Glutamatergic neuron (in vitro differentiated cells): ENCODE measurements at places on chromosomes 5 and 9. TPM values are rescaled to one million over a fixed set of nuclear protein-coding genes. Genes with fewer than 3 reads are reported as not detected.
A peak's percentile ranks its signal among the peaks of the same experiment; 100 is the strongest.

Gene CDK7
- 17.0 TPM for total RNA-seq

DNA sequence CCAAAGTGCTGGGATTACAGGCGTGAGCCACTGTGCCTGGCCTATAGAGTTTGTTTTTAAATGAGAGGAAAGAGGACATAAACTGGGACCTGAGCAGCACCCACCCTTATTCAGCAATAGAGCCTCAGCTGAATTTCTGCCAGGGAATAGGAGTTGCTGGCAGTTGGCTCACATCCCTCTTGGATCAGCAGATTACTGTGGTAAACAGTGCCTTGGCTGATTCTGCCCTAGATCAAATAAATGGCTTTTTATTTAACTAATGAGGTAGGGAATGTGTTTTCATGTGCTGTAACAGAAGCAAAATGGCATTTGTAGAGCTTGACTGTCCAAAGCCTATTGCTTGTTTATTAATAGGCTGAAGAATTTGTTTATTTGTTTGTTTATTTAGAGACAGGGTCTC is 2.1 kb downstream of the ARHGEF37 start:
- DNase-seq, result no peak

DNA sequence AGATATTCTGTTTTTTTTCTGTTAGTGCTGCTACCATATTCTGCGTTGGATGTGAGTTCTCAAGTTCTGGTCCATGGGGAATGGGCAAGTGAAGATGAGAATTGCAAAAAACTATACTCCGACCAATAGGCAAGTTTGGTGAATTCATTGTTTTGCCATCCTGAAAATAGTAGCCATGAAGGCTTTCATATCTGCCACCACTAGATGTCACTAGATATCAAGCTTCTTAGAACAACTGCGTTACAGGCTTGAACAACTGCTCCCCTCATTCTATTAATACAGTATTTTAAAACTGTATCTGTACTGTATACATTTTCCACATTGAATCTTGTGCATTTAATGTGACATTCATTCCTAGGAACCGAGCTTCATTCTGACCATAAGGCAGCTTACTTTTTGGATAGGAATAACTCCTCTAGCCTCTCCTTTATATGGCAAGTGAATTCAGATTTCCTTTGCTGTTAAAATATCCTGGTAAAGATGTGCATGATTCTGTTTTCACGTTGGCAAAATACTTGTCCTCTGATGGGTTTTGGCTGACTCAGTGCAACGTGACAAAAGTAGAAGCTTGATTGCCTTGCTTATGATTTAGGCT is 163.6 kb downstream of the SREK1 start:
- no peak for DNase-seq

Gene CCDC192
- not detected for total RNA-seq

Gene STKLD1
- 2.6 TPM for total RNA-seq

Gene MYORG
- total RNA-seq, result 4.6 TPM

DNA sequence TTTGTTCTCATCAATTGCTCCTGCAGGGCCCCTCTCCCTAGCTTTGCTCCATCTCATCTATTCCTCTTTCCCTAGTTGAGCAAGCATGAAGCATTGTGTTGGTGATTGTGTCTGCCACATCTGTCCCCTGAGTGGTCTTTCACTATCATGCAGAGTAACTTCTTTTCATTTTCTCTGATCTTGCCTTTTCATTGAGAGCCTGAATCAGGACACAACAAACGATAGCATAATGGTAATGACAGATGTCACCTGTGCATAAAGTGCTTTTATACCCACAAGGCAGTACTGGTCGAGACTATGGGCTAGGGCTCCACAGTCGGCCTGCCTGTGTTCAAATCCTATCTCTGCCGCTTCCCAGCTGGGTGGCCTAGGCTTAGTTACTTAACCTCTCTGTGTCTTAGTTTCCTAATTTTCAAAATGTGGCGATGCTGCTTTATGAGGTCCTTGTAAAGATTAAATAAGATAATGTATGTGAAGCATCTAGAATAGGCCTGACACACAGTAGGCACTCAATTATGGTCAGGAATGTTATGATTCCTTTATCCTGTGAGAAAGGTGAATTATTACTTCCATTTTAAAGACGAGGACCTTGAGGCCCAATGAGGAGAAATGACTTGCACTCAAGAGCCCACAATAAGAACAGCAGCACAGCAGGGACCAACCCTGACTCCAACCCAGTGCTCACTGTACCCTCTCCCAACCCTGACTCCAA is 137.1 kb upstream of the ZNF618 start:
- DNase-seq, result no peak

- DNase-seq, result peak; percentile 72
Measured at GRCh38 chr9:134778841-134779411, 101.7 kb upstream of the FCN2 start.

DNA sequence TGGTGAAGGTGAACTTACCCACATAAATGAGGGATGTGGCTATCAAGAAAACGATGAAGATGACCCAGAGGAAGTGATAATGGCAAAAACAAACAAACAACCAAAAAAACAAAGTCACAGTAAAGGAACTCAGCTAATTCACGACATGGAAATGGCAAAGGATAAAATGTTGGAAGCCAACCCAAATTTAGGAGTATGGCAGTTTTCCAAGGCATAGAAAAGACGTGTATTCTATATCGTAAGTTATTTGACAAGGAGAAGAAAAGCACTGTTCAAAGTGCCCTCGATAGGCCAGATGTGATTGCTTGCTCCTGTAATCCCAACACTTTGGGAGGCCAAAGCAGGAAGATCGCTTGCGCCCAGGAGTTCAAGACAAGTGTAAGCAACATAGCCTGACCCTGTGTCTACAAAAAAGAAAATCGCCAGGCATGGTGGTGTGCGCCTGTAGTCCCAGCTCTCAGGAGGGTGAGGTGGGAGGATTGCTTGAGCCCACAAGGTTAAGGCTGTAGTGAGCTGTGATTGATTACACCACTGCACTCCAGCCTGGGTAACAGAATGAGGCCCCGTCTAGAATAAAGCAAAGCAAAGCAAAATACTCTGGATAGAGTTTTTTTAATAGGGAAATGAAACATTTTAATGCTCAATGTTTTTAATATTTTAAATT is 138.0 kb downstream of the SMARCA2 start:
- DNase-seq, result no peak

DNA sequence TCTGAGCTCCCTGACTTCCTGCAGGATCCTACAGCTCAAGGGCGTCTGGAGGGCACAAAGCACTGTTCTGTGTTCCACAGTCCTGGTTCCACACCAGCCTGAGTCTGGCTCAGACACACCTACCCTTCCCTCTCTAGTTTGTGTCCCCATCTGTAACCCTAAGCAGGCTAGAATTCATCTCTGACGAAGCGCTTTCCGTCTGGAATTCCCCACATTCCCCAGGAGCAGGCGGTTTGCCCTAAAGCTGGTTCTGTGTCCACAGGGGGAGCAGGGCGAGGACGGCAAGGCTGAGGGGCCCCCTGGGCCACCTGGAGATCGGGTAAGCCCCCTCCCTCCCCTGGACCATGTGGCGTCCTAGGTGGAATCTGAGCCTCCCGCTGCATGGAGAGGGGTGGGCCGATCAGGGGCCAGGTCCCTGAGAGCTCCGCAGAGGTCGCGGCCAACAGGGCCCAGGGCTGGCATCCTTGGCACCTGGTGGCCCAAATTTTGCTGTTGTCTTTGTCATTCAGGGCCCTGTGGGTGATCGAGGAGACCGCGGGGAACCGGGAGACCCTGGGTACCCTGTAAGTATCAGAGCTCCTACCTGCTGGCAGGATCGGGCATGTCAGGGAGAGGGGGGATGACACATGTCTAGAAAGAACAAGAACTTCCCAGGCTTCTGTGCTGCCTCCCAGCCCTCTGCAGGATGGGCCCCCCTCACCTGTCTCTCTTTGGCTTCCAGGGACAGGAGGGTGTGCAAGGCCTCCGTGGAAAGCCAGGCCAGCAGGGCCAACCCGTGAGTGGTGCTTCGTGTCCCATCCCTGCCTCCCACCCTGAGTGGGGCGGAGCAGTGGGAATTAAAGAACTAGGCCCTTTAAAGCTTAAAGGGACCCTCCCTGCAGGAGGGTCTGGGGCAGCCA is 34.5 kb upstream of the ORM1 start:
- DNase-seq, result peak; percentile 16

- DNase-seq, result no peak
Measured at GRCh38 chr5:56525113-56525512, 290.2 kb upstream of the MAP3K1 start.

- DNase-seq, result no peak
Measured at GRCh38 chr5:65334077-65334476, 147.6 kb downstream of the ADAMTS6 start.

Gene GAS1
- total RNA-seq, result 6.1 TPM

- DNase-seq, result no peak
Measured at GRCh38 chr5:38557308-38557710, 863 bp upstream of the LIFR start.

Gene HMCN2
- 9.3 TPM for total RNA-seq

- DNase-seq, result no peak
Measured at GRCh38 chr9:77024776-77025545, 5.5 kb downstream of the FOXB2 start.

- DNase-seq, result no peak
Measured at GRCh38 chr5:137148159-137148558, 351.0 kb downstream of the SPOCK1 start.

Gene GNA14
- total RNA-seq, result 0.32 TPM

Gene IFNE
- total RNA-seq, result not detected

DNA sequence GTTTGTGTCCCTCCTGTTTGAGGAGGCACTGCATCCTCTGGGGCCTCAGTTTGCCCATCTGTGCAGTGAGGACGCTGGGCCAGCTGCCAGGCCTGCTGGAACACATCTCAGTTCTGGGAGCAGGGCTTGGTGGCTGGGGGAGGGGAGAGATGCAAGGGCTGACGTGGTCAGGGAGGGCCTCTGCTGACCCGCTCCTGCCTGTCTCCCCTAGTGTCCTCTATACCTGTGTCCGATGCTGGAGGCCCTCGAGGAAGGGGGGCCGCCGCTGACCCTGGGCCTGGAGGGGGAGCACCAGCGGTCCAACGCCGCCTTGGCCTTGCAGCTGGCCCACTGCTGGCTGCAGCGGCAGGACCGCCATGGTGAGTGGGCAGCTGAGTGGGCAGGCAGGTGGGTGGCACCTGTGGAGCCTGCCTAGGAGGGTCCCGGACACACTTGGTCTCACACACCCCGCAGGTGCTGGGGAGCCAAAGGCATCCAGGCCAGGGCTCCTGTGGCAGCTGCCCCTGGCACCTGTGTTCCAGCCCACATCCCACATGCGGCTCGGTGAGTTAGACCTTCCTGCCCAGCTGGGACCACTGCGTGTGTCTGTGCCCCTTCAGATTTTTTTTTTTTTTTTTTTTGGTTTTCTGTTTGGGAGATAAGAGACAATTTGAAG is 5.8 kb downstream of the FPGS start:
- DNase-seq, result no peak

DNA sequence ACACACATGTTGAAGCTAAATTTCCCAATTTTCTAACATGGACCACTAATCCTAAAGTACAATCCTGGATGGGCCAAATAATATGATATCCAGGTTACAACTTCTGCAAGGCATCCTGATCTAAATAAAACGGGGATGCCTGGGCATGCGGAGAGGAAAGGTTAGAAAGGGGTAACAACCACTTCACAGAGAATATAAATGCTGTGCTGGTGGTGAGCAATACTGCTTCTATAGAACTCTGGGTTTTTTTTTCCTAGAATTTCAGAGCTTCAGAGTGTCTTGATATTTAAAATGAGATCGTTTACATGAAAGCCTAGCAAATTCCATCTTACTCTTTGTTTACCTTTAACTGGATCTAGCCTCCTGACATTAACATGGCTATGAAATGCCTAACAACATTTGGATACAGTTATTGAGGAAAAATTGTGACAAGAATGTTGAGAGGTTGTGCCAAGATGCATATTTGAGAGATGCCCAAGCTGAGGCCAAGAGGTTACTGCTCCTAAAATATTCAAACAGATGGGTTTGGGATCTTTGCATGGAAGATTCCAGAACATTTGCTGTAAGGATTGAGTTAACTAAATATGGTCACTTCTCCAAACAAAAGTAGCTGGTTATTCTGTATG is 22.4 kb downstream of the TNFAIP8 start:
- no peak for DNase-seq

Gene GRM6
- total RNA-seq, result not detected

GRCh38 chr5:54876-55569 is 36.9 kb upstream of the PLEKHG4B start:
- DNase-seq, result no peak

DNA sequence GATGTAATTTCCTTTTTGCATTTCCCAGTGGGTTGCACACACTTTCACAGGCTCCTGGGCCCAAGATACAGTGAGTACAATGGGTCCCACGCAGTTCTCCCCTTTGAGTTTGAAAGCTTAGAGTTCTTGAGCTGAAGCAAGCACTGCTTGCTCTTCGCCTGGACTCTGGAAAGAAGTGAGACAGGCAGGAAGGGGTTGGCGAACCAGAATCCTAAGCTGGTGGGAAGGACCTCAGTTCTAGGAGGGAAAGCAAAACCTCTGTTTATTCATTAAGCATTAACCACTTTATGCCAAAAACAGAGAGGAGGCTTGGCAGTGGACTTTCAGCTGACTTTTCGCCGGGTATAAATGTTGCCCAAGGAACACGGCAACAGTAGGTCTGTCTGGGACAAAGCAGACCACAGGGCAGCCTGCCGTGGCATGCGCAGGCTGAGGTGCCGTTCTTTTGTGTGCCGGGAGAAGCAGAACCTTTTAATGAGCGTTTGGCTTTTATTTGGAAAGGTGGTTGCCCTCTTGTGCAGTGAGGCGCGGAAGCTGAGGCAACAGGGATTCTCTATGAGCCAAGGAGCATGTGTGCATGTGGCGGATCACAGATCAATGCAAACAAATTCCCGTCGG is 239.9 kb upstream of the PANK3 start:
- no peak for DNase-seq

GRCh38 chr5:56166671-56167385 is 66.3 kb downstream of the ANKRD55 start:
- DNase-seq, result no peak

DNA sequence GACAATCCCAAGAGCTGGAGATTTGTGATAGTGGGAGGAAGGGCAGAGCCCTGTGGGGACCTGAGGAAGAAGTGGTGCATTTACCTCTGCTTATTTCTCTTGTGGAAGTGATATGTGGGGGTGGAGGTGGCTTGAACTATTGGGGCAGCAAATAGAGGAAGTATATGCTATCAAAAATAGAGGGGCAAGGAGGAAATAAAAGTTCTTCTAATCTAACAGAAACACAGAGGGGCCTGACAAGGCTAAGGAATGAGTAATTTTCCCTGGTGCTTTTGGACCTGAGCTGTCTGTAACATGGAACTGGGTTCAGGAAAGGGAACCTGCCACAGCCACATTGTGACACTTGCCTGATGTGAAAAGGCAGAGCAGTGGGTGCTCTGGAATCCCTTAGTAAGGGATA is 378.6 kb upstream of the KLF4 start:
- DNase-seq, result no peak

DNA sequence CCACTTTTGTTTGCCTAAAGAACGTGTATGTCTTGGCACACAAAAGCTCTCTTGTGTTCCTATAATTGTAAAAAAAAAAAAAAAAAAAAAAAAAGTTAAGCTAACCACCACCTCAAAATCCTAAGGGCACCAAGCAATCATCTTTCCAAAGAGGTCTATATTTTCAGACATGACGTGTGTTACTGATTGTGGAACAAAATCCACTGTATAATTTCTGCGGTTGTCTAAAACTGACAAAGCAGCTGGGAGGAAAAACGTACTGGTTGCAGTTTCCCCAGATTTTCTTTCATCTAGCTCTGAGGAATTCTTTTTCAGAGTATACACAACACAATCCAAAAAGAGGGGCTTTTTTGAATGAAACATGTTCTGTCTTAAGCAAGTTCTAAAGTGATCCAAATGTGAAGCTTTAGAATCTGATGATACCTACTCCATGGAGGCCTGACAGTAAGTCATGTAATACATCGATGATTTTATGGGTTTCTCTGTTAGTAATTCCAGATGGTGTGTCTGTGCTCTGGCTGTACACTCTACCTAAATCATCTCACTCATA is 375.6 kb upstream of the NUDT12 start:
- no peak for DNase-seq

- DNase-seq, result no peak
Measured at GRCh38 chr5:179194941-179195381, 134.8 kb downstream of the ZNF354C start.
